Neural cell (in vitro differentiated cells): ENCODE measurements at places on chromosomes 6 and 20. TPM values are rescaled to one million over a fixed set of nuclear protein-coding genes. Genes with fewer than 3 reads are reported as not detected.

FAM50B gene
- 0.18 and 0.79 TPM in 2 replicates for polyA plus RNA-seq

MSH5 gene
- polyA plus RNA-seq = 5.1 and 7.8 TPM in 2 replicates

SLC17A1 gene
- not detected in 2 replicates for polyA plus RNA-seq

SEL1L2 gene
- polyA plus RNA-seq = not detected in 2 replicates

ECT2L gene
- polyA plus RNA-seq = not detected in 2 replicates

ENPP1 gene
- 0.52 TPM in 1 of 2 replicates, not detected in the other for polyA plus RNA-seq

CLDN20 gene
- 1.2 TPM in 1 of 2 replicates, not detected in the other for polyA plus RNA-seq
